Daoy (cell line): ENCODE measurements at places on chromosomes 1 and 21. TPM values are rescaled to one million over a fixed set of nuclear protein-coding genes. Genes with fewer than 3 reads are reported as not detected.
A peak's percentile ranks its signal among the peaks of the same experiment; 100 is the strongest.

DNA sequence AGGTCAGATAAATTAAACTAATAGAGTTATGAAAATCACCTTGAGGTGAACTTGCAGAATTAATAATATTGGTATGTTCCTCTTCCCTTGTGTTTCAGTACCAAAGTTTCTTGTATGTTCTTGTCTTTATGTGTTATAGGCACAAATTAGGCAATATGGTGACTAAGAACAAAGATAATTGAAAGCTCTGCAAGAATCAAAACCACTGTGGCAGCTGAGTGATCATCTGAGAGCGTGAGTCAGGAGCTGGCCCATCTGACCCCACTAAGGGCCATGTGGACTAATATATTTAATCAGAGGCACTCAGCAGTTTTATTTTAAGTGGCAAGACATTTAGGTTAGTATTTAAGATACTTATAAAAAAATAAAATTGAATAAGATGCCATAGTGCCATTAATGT is 12.8 kb upstream of the CASQ2 start:
- peak; percentile 62 for DNase-seq

GRCh38 chr1:234437423-234438171 is 41.4 kb downstream of the TARBP1 start:
- DNase-seq, result no peak

- no peak for DNase-seq
These were observed 1192.7 kb downstream of the KCNT2 start for GRCh38 chr1:195415584-195415983.

The BGLAP gene
- 0.17 TPM in 1 of 2 replicates, not detected in the other for total RNA-seq
